PC-9 (cell line): ENCODE measurements at places on chromosomes 4 and X. TPM values are rescaled to one million over a fixed set of nuclear protein-coding genes. Genes with fewer than 3 reads are reported as not detected.

DNA sequence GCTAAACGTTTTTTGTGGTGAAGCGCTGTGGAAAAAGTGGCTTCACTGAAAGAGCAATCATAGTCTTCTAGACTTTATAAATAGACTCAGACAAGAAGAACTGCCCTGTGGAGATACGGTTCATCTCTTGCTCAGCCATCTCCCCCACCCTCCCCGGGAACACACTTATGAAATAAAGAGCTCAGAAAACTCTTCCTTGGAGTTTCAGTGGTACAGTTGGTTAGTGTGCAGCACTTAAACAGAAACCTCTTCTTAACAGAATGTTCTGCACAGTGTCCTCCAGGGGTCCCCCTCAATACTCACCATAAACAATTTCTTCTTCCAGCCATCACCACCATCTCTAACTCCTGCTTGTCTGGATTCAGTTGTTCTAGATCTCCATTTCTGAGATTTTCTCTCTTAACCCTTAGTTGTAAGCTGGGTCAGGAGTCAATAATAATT lies 313.0 kb downstream of the ARHGAP10 start:
- no peaks in the 10 kb centered on the region for H3K36me3 ChIP-seq
- no peaks in the 10 kb centered on the region for H3K4me1 ChIP-seq
- DNase-seq, result no peak
- no peak overlapping the region for H3K4me3 ChIP-seq
- H3K27ac ChIP-seq, result no peak overlapping the region

DNA sequence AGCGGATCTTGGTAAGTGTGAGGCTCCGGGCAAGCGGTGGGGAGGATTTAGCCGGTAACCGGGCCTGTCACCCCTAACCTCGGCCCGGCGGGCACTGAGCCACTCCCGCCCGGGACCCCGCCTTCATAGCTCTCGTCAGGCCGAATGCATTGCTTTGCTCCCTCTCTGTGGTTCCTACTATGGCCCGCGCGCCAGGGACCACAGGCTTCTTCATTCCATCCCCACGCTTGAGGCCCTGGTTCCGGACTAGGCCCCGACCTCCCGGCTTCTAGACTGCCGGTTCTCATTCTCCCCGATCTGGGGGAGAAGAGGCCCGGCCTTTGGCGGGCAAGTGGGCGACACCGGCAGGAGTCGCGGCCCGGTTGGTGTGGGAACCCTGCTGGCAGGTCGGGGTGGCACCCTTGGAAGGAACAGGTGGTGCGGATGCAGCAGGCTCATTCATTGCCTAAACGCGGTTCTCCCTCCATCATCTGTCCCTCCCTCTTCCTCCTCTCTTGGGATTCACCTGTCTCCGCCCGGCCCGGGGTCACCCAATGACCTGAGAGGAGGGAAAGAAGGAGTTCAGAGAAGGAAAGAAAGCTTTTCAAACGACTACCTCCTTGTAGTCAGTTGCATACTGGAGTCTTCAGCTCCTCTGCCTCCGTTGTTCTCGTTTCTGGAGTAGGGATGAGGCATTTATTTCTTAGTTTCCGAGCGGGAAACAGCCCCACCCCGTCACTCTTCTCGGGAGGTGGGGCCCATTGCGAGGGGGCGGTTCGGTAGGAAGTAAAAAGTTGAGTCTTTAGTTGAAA lies at the start of gene NDUFC1:
TSS of gene NDUFC1 (minus strand) at position 657 of the 791 bp plus-strand sequence. CDS start 6,679 bp downstream, outside the sequence.
- H3K4me3 ChIP-seq, result peak within 1 kb of the TSS; percentile 74
- DNase-seq, result peak; percentile 48
- H3K4me1 ChIP-seq, result peaks cover 24% of the 10 kb centered on the region
- no peaks in the 10 kb centered on the region for H3K27me3 ChIP-seq
- peaks cover 7% of the 10 kb centered on the region for H3K36me3 ChIP-seq
- H3K27ac ChIP-seq, result peak within 1 kb of the TSS; percentile 83

DNA sequence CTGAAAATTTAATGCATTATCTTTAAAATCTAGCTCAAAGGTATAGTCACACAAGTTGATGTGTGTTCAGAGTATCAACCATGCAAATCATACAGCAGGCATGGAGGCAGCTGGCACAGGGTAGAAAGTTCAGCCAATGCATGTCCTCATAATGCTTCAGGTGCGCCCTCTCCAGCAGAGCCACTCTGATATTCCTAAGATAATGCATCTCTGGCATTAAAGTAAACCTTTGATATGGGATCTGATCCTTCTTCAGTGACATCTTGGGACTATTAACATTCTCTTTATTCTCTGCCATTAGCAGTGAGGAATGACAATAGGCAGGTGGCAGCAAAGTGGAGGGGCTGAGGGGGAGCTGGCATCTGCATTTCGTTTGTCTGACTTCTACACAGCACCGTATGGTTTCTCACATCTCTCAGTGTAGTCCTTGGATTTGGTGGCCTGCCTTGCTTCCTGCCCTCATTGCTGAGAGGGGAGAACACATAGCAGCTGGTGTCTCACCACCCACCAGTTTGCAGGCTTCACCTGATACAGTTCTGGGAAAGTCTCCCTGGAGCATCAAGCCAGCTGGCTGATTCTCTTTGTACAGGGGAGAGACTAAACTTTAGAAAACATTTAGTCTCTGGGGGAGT lies 168.7 kb upstream of the TBC1D9 start:
- H3K4me1 ChIP-seq, result no peaks in the 10 kb centered on the region
- H3K4me3 ChIP-seq, result no peak overlapping the region
- peaks cover 6% of the 10 kb centered on the region; the same call in 1 of the 2 replicates for H3K27me3 ChIP-seq

DNA sequence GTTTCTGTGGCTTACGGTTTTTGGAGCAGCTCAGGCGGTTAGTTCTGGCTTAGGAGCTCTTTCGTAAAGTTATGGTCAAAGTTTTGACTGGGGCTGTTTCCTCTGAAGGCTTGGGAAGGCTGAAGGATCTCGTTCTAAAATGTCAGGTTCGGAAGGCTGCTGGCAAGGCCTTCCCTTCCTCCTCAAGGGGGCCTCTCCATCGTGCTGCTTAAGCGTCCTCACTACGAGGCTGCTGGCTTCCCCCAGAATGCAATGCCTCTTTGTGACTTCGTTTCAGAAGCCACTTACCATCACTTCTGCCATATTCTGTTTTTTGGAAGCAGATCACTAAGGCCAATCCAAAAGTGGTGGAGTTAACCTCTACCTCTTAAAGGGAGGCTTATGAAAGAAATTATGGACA lies 1196.4 kb upstream of the TENM3 start:
- no peaks in the 10 kb centered on the region for H3K4me1 ChIP-seq
- no peaks in the 10 kb centered on the region for H3K36me3 ChIP-seq
- no peak overlapping the region for H3K27ac ChIP-seq
- H3K27me3 ChIP-seq, result no peaks in the 10 kb centered on the region

GRCh38 chr4:168138143-168138542 lies 45.8 kb downstream of the ANXA10 start:
- H3K36me3 ChIP-seq, result no peaks in the 10 kb centered on the region
- no peak overlapping the region for H3K4me3 ChIP-seq
- DNase-seq, result no peak
- no peaks in the 10 kb centered on the region for H3K27me3 ChIP-seq

GRCh38 chr4:40180356-40180755 lies 16.5 kb upstream of the RHOH start:
- H3K4me3 ChIP-seq, result no peak overlapping the region
- H3K36me3 ChIP-seq, result no peaks in the 10 kb centered on the region
- no peak for DNase-seq
- no peaks in the 10 kb centered on the region for H3K27me3 ChIP-seq
- peak overlapping the region; percentile 75 for H3K27ac ChIP-seq
- H3K4me1 ChIP-seq, result peaks cover 11% of the 10 kb centered on the region

GRCh38 chrX:24480400-24480865 lies 15.3 kb downstream of the PDK3 start:
- H3K4me1 ChIP-seq, result peaks cover 18% of the 10 kb centered on the region
- no peaks in the 10 kb centered on the region for H3K36me3 ChIP-seq
- peak overlapping the region; percentile 63 for H3K27ac ChIP-seq
- no peak for DNase-seq

GRCh38 chr4:100547541-100548199 lies 29.8 kb upstream of the EMCN start:
- 0 out of 2 replicates have a peak, but pooled peaks cover 9% of the 10 kb centered on the region for H3K4me1 ChIP-seq
- no peaks in the 10 kb centered on the region for H3K27me3 ChIP-seq
- no peak overlapping the region for H3K27ac ChIP-seq
- DNase-seq, result no peak
- no peaks in the 10 kb centered on the region for H3K36me3 ChIP-seq
- H3K4me3 ChIP-seq, result no peak overlapping the region

GRCh38 chr4:183507925-183508696 lies 3.3 kb downstream of the ING2 start:
- no peak overlapping the region for H3K27ac ChIP-seq
- no peaks in the 10 kb centered on the region for H3K36me3 ChIP-seq
- no peak overlapping the region for H3K4me3 ChIP-seq
- 0 out of 2 replicates have a peak, but pooled peaks cover under 1% of the 10 kb centered on the region for H3K4me1 ChIP-seq
- no peaks in the 10 kb centered on the region for H3K27me3 ChIP-seq

DNA sequence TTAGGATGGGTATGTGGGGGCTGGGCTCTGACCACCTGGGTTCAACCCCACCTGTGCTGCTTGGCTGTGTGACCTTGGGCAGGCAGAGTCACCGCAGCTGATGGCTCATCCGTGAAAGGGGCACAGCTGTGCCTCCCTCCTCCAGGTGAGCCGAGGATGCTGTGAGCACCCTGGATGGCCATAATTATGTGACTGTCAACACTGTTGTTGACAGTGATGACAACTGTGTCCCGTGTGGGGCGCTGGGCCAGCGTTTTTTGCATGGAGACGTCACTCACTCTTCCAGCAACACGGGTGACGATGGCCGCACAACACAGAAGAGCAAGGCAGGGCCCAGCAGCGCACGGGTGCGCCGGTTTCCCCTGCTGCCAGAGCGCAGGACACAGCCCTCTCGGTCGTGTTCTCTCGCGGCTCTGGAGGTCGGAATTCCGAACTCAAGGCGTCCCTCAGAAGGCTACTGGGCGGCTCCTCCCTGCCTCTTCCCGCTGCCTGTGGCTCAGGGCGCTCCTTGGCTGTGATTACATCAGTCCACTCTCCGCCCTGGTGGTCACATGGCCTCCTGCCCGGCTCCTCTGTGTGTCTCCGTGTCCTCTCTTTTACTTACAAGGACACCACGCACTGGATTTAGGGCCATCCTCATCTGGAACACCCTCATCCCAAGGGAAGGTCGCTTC lies 1.3 kb downstream of the SH3TC1 start:
- H3K27ac ChIP-seq, result no peak overlapping the region
- H3K4me3 ChIP-seq, result no peak overlapping the region
- no peak for DNase-seq
- H3K36me3 ChIP-seq, result no peaks in the 10 kb centered on the region
- H3K27me3 ChIP-seq, result no peaks in the 10 kb centered on the region

GRCh38 chr4:37236165-37236564 lies 8.4 kb upstream of the NWD2 start:
- H3K4me1 ChIP-seq, result no peaks in the 10 kb centered on the region
- DNase-seq, result no peak
- no peaks in the 10 kb centered on the region for H3K27me3 ChIP-seq

- no peaks in the 10 kb centered on the region for H3K27me3 ChIP-seq
- H3K4me3 ChIP-seq, result no peak overlapping the region
- H3K4me1 ChIP-seq, result no peaks in the 10 kb centered on the region
These were observed 62.7 kb downstream of the GAB1 start for GRCh38 chr4:143399113-143399949.

DNA sequence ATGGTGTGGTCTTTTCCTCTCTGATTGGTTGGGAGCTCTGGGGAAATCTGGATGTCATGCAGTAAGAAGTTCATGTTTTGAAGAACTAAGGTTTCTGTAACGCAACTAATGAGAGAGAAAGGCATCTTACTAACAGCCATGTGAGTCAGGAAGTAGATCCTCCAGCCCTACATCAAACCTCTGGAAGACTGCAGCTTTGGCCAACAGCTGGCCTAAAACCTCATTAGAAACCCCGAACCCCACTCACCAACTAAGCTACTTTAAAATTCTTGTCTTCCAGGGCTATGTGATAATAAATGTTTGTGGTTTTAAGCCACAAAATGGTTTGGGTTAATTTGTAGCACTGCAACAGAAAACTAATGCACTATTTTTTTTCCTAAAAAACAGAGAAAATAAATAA lies 549.0 kb upstream of the GRID2 start:
- H3K27me3 ChIP-seq, result no peaks in the 10 kb centered on the region
- H3K4me1 ChIP-seq, result no peaks in the 10 kb centered on the region
- H3K27ac ChIP-seq, result no peak overlapping the region

GRCh38 chr4:122003335-122003734 lies 51.5 kb upstream of the TRPC3 start:
- peak; percentile 7 for DNase-seq
- no peaks in the 10 kb centered on the region for H3K27me3 ChIP-seq
- H3K4me1 ChIP-seq, result no peaks in the 10 kb centered on the region
- H3K27ac ChIP-seq, result no peak overlapping the region
- H3K4me3 ChIP-seq, result no peak overlapping the region

DNA sequence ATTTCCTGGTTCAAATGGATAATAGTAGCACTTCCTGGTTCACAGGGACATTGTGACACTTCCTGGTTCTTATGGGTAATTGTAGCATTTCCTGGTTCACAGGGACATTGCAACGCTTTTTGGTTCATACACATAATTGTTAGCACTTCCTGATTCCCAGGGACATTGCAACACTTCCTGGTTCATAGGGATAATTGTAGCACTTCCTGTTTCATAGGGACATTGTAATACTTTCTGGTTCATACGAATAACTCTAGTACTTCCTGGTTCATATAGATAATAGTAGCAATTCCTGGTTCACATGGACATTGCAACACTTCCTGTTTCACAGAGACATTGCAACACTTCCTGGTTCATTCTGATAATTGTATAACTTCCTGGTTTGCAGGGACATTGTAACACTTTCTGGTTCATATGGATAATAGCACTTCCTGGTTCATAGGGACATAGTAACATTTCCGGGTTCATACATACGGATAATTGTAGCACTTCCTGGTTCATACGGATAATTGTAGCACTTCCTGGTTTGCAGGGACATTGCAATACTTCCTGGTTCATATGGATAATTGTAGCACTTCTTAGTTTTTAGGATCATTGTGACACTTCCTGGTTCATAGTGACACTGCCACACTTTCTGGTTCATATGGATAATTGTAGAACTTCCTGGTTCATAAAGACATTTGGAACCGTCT lies 61.6 kb upstream of the CD99 start:
- no peaks in the 10 kb centered on the region for H3K4me1 ChIP-seq
- H3K4me3 ChIP-seq, result no peak overlapping the region
- peak overlapping the region; percentile 56 for H3K27ac ChIP-seq
- H3K36me3 ChIP-seq, result peaks cover 21% of the 10 kb centered on the region; the same call in 1 of the 2 replicates
- no peaks in the 10 kb centered on the region for H3K27me3 ChIP-seq

DNA sequence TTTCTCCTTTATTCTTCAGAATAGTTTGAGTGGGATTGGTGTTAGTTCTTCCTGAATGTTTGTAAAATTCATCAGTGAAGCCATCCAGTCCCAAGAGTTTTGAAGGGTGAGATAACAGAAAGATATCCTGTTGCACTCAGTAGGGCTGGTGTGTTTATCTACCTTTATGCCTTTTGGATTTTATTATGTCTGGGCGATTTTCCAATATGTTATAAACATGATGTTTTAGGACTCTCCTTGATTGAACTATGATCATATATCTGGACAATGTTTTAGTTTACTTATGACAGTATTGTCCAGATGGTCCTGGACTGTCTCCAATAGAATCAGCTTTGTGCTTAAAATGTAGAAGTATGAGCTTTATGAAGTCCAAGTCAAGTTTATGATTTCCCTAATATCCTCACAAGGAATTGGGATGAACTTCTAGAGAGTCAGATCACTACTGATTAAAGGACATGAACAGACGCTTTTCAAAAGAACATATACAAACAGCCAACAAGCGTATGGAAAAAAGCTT lies 77.6 kb upstream of the ITM2A start:
- no peak for DNase-seq
- no peaks in the 10 kb centered on the region for H3K4me1 ChIP-seq
- H3K27ac ChIP-seq, result no peak overlapping the region
- no peak overlapping the region for H3K4me3 ChIP-seq
- H3K36me3 ChIP-seq, result no peaks in the 10 kb centered on the region

- no peaks in the 10 kb centered on the region for H3K36me3 ChIP-seq
- H3K4me3 ChIP-seq, result no peak overlapping the region
- no peak overlapping the region for H3K27ac ChIP-seq
- H3K27me3 ChIP-seq, result no peaks in the 10 kb centered on the region
- DNase-seq, result no peak
- H3K4me1 ChIP-seq, result no peaks in the 10 kb centered on the region
These were observed 2751.1 kb downstream of the ARAP2 start for GRCh38 chr4:33493231-33493630.

The LAGE3 gene
- 63.9 and 82.5 TPM in 2 replicates for total RNA-seq

The RIBC1 gene
- 2.2 and 4.5 TPM in 2 replicates for total RNA-seq

The CUL4B gene
- total RNA-seq, result 98.6 and 154 TPM in 2 replicates
